ENCODE measurements at places on chromosomes 3 and 15.

- DNase-seq = no peak
Measured at GRCh38 chr3:31004025-31004678, 109.7 kb upstream of the GADL1 start.

DNA sequence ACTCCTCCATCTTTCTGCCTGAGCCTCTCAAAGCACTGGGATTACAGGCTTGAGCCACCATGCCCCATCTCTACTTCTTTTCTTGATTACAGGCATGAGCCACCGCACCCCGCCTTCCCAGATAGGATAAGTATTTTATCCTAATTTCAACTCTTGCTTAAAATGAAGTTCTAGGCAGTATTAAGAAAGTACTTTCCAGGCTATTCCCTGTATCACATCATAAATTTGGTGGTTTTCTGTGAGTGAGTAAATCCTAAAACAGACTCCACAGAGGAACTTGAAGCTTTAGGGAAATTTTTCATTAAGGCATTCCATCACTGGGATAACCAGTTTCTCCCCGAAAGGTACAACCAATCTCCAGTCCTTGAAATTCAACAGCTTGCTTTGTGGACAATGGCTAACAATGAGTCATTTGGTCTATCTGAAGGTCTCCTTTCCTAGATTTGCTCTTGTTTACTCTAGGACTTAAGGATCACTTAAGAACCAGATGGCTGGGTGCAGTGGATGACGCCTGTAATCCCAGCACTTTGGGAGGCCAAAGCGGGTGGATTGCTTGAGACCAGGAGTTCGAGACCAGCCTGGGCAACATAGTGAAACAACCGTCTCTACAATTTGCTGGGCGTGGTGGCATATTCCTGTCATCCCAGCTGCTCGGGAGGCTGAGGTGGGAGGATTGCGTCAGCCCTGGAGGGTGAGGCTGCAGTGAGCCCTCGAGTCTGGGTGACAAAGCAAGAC, 49.7 kb upstream of the SKIL start:
- DNase-seq = no peak

DNA sequence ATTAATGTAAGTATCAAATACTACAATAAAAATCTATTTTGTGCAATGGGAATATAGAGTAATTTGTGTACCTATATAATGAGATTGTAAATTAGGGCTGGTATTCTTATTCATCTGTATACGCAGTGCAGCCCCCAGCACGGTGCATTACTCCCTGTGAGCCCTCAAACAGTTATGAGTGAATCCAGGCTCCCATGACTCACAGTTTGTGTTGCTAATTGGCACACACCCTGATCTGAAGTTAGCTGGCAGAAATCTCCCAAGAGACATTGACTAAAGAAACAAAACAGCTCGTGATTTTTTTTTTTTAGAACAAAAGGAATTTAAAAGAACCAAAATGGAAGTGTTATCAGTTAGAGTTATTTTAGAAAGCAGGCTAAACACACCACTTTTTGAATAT, 15.7 kb downstream of the GK5 start:
- DNase-seq = no peak

GRCh38 chr15:33968224-33968623, at the start of gene CHRM5:
Gene CHRM5, plus strand, starts transcription at chr15:33968497. Its CDS starts 94,221 bp downstream, at chr15:34062718.
- no peak for DNase-seq

DNA sequence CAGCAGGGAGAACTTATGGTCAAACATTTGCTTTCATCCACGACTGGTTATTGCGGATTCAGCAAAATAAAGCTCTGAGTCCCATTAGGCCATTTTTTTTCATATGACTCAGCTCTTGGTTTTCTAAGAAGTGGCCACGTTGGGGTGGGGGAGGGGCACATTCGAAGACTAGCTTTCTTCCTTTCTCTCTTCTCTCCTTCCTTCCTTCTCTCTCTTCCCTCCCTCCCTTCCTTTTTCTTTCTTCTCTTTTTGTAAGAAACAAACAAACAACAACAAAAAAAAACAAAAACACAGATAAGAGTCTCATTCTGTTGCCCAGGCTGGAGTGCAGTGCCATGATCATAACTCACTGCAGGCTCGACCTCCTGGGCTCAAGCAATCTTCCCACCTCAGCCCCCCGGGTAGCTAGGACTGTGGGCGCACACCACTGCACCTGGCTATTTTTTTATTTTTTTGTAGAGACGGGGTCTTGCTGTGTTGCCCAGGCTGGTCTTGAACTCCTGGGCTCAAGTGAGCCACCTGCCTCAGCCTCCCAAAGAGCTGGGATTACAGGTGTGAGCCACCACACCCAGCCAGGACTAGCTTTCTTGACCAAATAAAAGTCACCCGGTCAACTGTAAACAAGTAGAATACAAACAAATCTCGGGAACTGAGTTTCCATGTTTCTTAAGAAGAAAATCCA, 41.6 kb downstream of the ABCC5 start:
- DNase-seq = no peak

DNA sequence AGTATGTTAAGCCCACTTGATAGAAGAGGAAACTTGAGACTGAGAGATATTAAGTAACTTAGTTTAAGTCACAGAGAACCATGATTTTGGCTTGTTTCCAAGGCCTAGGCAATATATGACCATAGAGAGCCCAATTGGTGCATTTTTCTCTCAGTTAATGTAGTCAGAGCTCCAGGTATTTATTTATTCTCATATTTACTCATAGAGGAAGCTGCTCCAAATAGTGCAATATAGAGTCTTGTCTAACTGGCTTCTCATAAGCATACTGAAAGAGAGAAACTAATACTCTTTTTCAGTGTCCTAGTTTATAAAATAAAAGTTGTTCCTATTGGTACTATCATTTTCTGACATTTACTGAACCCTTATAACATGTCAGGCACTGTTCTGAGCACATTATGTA, 15.2 kb downstream of the TRNT1 start:
- DNase-seq = no peak

- no peak for DNase-seq
Measured at GRCh38 chr15:66408675-66409282, 22.1 kb downstream of the MAP2K1 start.
